Endothelial cell of umbilical vein (primary cell): ENCODE measurements at places on chromosomes 2 and 18.

- no peak for DNase-seq
These were observed 356.4 kb downstream of the ADCYAP1 start for GRCh38 chr18:1261054-1261453.

GRCh38 chr2:73426176-73426575 lies 40.5 kb downstream of the ALMS1 start:
- no peak for DNase-seq

- DNase-seq = no peak
These were observed 159.9 kb downstream of the LAMA3 start for GRCh38 chr18:23849141-23849540.

GRCh38 chr2:30410217-30410616 lies 36.8 kb upstream of the LCLAT1 start:
- DNase-seq = no peak

- DNase-seq = no peak
These were observed 548.1 kb upstream of the GYPC start for GRCh38 chr2:126107883-126108282.

GRCh38 chr18:9417073-9417851 lies 58.1 kb upstream of the RALBP1 start:
- DNase-seq = peak; percentile 69

DNA sequence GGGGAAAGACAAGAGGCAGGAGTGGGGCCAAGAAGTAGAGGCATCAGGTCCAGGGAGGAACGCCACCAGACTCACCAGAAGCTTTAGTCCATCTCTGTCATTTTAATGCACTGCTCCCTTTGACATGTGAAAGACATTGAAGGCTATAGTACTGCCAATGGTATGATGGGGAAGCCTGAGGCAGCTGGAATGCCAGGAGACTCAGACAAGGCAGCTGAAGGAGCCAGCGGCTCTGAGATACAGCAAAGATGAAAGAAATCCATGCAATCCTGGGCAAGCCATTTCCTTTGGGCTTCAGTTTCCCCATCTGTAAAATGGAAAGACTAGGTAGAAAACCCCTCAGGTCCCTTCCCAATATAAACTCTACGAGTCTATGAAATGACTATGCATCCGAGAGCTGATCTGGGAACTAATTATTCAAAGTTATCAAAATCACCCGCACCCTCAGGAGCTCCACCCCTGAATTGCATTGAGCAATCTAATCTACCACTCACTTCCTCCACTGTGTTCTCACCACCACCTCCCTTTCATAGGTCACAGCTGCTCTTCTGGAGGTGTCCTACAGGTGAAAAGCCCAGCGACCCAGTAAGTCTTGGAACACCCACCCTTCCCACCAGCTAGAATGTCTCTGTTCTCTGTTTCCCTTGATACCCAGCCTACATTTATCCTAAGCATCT lies 3.1 kb downstream of the CXCR2 start:
- no peak for DNase-seq

DNA sequence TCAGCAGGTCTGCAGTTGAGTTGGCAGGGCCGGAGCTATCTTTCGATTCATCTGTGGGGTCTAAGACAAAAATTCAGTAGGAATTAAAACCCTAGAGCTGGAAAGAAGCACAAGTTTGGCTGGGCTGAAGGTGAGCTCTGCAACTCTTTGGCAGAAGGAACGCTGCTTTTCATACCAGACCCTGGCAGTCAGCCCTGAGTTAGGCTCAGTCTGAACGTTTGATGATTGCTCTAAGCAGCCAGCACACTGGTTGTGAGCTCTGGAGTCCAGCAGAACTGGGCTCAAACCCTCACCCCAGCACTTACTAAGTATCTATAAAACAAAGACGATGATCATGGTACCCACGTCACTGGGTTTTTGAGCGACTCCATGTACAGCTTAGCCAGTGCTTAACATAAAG lies 192.5 kb downstream of the TNS1 start:
- no peak for DNase-seq
